CD4-positive, alpha-beta T cell treated with Interleukin-1 beta for 1 hour (primary cell): ENCODE measurements at places on chromosomes 13 and 19.

DNA sequence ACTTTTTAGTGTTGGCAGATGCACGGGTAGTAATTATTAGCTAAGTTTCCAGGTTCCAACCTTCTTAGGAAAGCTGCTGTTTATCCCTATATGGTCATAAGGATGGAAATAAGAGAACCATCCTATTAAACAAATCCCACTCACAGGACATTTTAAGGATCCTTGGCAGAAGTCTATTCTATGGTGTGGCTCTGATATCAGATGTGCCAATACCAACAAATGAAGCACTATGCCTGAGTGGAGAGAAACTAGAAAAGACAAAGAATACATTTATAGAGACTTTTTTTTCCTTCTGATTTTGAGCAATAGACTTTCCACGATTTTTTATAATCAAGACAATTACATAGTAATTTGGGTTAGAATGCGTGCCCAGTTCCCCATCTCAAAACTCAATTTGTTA lies 12.6 kb downstream of the PCDH17 start:
- no peak for DNase-seq

DNA sequence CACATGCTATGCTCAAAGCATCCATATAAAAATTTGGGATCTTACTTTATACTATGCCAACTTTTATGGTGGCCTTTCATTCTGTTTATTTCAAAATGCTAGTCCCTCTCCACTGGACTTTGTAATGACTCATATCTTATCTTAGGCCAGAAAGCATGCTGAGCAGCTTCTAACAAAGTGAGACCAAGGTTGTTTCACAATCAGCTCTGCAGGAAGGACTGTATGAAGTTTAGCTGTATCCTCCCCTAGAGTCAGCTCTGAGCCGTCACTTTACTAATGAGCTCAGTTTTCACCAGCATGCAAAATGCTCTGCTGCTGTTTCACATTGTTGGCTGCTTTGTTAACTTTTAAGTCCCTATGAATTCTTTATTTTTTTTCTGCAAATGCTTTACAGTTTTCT lies 1608.8 kb downstream of the OLFM4 start:
- DNase-seq: no peak

GRCh38 chr13:70424428-70424827 lies 316.2 kb upstream of the KLHL1 start:
- no peak for DNase-seq

GRCh38 chr19:30342901-30343300 lies 29.3 kb upstream of the ZNF536 start:
- DNase-seq: no peak

DNA sequence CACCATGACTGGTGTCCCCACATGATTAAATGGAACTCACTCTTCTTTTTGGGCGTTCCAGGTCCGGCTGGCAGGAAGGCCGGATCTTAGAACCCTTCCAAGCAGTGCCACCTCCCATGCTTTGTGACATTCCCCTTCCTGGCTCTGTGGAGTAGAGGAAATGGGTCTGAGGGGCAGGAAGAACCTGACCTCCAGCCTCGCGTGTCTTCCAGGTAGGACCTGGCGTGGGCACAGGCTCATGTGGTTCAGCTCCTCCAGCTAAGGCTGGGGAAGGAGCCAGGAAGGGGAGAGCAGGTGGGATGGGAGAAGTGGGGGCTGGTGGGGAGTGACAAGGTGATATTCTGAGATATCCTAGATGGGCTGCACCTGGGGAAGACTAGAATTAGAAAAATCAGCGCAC lies 2.1 kb downstream of the TMEM255B start:
- no peak for DNase-seq

DNA sequence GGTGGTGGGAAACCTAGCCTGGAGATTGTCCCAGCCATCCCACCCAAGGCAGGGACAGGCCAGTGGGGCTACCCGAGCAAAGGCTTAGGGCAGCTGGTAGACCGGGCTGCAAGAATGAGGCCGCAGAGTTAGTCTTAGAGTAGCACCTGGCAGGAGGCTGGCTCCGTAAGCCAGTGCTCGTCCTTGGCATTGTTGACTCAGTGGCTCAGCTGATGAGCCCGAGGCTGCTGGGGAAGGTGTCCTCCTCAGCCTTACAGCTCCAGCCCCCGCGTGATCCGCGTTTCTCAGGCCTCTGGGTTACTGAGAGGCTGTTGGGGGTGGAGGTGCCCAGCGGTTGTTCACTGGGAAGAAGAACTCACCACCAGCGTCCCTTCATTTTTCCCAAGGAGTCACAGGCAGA lies 24.7 kb downstream of the PPP1R37 start:
- no peak for DNase-seq
